ENCODE measurements at places on chromosomes 7 and 10.

GRCh38 chr7:112145206-112145605 lies 61.0 kb downstream of the DOCK4 start:
- no peak for DNase-seq

- DNase-seq = no peak
Observed at GRCh38 chr7:121945066-121945465, 72.1 kb downstream of the PTPRZ1 start.

DNA sequence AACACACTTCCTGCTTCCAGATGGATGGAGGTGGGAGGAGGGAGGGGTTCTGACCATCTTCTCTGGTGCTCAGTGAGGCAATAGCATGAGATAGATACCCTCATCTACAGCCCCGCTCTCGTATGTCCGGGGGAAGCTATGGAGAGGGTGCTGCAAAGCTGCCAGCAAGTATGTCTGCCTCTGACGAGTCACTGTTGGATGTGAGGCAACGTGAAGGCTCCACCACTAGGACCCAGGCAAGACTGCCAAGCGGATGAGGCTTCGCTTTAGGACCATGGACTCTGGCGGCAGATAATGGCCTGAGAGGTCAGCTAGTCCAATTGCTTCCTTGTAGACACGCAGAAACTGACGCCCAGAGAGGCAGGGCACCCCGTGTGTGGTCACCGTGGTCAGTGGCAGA lies 601.6 kb downstream of the PTPRN2 start:
- DNase-seq = no peak

DNA sequence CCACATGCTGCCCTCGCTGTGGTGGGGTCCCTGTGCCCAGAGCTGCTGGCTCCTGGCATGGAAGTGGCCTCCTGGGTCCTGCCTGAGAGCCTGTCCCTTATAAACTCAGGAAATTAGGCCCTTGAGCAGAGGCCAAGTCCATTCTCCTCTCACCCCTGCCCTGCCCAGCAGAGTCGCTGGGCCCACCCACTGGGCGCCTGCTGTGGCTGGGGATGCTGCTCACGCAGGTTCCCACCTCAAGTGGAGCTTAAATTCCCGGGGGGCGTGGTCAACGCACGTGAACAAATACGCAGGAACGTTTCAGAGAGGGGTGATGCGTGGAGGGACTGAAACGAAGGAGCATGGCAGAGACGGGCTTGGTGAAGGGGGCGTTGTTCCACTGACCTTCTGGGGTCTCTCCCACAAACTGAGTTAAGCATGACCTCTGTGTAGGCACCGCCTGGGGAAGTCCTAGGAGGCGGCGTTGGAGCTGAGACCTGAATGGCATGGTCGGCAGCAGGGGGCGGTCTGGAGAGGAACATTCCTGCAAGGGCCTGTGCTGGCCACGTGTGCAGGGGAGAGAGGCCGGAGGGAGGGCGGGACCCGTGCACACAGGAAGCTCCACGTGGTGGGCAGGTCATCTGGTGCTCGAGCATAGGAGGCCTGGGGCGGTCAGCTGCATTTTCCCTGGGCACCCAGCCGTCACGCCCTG lies 27.9 kb downstream of the FAM20C start:
- no peak for DNase-seq

GRCh38 chr7:148304083-148304335 lies 286.6 kb upstream of the C7orf33 start:
- DNase-seq = no peak

- no peak for DNase-seq
Observed at GRCh38 chr7:130224210-130224609, 16.6 kb downstream of the SSMEM1 start.

DNA sequence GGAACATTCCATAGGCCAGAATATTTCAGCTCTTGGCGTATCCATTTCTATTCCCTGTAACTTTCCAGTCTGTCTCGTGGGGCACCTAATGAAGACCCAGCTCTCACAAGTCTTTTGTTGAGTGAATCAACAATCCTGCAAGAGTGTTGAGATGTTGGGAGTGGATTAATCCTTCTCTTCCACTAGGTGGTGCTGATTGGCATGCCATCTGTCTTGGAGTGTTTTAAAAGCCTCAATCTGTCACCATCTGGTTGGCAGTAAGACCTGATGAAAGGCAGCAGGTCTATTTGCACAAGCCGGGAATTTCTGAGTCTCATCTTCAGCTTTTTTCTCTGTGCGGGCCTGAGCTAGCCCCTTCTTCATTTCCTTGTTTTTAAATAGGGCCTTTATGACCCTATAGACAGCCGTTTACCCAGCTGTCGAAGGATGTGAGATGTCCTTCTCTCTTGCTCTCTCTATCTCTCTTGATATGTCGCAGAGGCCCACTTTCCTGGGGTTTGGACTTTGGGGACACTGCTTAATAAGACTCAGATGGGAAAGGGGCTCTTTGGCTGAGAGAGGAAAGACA lies 180.5 kb downstream of the ZNF365 start:
- no peak for DNase-seq

DNA sequence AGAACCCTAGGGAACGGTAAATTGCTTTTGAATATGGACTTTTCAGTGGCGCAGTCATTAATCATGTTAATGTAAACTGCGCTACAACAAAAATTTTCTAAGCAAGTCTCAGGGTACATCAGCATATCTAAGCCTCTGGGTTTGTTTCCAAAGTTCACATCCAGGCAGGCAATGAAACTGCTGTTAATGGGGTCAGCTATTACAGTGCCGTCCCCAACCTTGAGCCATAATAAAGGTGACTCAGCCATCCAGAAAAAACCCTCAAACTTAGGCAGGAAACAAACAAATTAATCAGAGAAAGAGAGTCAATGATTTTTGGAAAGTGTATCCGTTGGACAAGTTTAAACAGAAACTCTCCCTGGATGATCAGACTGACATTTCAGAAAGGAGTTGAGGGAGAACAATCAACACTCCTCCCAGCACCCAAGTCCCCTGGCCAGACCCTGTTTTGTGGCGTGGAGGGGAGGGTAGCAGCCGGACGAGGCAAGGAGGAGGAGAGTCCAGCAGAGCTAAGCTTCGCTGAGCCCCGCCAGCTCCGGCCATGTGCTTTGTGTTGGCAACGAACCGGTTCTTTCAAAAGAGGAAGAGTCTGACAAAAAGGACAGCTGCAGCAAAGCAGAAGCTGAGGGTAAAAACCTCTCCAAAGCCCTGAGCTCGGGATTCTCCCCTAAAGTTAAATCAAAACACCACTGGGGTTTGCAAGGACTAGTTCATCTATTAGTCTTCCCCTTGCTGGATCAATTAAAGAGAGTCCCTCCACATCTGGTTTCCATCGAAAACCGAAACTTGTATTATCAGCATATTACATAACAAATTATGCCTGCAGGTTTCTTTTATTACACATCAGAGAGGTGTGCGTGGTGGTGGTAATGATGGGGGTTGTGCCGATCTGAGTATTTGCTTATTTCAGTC lies 3.6 kb downstream of the FAM53B start:
- no peak for DNase-seq

DNA sequence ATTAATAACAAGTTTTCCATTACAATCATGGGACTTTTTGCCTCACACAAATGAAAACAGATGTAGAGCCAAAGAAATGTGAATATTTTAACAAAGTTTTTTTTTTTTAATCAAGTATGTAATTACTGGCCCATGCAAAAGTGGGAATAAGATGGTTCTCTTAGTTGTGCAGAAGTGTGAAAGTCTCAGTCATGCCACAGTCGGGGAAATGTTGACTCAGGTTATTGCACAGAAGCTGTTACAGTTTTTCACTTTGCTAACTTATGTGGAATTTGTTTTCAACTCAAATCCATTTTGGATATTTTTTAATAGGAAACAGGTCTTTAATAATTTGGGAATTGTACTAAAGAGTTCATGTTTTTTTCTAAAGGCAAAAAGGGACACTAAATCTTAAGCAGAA lies 44.0 kb upstream of the CAV2 start:
- no peak for DNase-seq

DNA sequence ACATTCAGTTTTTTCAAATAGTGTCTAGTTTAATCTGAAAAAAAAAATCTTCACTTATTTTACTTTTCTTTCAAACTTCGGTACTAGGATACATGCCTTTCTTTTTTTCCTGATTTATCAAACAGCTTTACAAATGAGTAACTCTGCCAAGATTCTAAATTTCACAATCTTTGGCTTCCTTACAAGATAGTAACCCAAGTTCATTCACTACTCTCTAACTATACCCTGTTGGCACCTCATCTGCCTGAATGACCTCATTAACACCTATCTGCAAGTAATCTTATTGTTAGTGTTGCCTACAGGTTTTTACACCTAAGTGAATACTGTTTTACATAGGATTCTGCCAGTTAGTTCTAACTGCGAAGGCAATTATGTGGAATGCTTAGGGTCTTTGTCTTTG lies 159.8 kb downstream of the FOXP2 start:
- no peak for DNase-seq

- no peak for DNase-seq
Observed at GRCh38 chr10:97596101-97597082, 6.9 kb downstream of the C10orf62 start.

DNA sequence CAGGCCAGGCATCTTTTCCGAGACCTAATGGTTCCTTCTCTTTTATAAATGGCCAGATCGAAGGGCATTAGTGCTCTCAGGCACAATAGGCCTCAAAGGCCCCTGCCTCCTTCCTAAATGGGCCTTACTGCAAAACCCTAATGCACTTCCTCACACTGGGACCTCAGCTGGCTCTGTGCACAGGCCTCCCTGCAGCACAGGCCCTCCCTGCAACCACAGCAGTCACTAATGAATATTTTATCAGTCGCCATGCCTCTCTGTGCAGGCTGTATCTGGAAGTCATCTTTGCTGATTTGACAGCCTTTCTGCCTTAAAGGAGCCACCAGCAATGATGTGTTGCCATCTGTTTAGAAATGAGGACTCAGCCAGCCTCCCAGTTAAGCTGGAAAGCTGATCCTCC lies 54.9 kb upstream of the SDK1 start:
- DNase-seq = no peak

DNA sequence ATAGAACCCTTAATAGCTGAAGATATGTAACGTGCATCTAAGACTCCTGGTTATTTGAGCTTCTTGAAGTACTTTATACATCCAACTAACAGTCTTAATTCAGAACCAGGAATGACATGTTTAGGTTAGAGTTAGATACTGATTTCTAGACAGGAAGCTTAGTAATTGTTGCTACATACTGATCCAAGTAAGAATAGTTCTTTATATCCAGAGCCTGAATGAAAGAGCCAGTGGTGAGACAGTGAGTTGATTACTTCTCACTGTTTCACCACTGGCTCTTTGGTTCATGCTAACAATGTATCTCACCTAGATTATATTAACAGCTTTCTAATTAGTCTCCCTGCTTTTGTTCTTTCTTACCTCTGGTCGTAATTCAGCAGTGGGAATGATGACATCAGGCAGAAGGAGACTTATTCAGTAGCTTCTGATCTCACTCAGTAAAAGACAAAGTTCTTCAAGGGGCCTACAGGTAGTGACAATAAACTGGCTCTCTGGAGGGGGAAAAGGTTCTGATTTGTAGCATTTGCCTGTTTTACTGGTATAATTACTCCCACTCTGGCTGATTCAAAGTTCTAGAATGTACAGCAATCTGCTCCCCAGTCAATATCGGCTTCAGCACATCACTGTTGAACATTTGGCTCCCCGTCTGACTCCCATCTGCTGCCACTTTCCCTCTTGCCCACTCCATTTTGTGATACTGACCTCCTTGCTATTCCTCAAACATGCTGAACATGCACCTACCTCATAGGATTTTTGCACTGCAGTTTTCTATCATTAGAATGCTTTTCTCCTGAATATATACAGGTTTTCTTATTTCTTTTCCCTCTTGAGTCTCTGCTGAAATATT lies 29.1 kb downstream of the MCU start:
- DNase-seq = no peak

GRCh38 chr7:44631458-44632115 lies 25.2 kb downstream of the OGDH start:
- no peak for DNase-seq

DNA sequence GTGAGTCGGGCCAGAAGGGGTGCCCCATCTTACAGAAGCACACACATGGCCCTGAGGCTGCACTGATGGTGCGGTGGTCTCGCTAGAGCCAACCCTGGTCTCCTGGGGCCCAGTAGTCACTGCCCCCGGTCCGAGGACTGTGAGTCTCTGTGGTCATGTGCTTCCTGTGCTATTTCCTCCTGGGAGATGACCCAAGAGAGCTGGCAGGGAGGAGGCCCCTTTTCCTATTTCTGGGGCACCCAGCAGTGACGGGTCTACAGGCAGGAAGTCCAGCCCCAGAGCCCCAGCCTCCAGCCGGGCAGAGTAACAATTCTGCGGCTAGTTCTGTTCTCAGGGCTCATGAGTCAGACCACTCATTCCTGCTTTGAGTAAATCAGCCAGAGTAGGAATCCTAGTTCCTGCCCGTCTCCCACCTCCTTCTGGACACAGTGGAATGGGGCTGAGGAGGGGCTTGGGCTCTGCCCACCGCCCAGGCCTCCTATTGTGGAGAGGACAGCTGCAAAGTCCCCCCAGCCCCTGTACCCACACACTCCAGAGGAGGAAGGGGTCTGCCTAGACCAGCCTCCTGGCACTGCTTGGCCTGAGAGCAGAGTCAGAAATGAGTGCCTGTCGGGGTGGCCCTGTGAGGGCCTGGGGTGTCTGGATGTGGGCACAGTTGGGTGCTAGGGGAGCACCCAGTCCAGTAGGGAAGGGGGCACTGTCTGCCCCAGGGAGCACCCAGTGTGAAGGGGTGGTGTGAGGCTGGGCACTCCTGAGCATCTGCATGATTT lies 80.5 kb upstream of the PPIF start:
- no peak for DNase-seq

DNA sequence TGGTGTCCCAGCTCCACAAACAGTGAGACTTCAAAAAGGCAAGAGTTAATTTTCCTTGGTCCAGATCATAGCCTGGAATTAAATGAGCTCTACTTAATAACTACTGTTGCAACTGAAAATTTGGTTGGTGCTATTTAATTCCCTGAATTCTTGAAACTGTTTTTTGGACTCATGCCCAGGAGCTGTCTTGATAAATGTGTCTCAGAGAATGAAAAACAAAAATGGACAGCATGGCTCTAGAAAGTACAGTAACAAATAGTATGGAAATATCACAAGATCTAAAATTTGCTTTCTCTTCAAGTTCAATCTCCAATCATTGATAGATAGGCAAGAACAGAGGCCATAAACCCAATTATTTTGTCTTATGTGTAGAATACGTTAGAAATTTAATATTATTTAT lies 42.5 kb downstream of the CCDC71L start:
- DNase-seq = no peak

- no peak for DNase-seq
Observed at GRCh38 chr7:71470326-71470725, 338.4 kb downstream of the GALNT17 start.

DNA sequence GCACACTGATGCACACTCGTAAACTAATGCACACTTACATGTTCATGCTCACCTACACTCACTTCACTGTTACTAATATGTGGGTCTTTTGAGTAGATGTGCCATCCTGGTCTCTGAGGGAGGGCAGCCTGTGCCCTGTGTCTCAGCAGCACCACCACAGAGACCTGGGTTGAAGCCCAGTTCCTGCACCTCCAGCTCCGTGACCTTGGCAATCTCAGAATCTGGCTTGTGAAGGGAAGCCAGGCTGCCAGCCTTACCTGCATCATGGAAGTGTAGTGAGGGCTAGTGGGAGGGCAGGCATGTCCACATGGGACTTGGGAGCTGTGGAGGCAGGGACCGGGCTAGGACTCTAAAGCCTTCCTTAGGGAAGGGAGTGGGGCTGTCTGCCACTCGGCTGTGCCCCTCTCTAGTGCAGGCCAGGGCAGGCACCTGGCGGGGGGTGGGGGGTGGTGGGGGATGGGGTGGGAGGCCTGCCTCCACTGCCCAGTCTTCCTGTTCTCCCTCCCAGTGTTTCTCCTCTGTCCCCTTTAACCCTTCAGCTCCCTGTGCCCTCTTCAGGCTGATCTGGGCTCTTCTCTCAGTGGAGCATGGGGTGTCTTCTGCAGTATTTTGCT lies 8.1 kb downstream of the ADCY1 start:
- DNase-seq = no peak

GRCh38 chr7:44736896-44737295 lies 11.8 kb upstream of the ZMIZ2 start:
- DNase-seq = no peak

Data from activated T-cell treated with anti-CD3 and anti-CD28 coated beads for 1 hour (primary cell).